Stimulated activated naive CD4-positive, alpha-beta T cell (primary cell): ENCODE measurements at places on chromosomes 12 and 14.

DNA sequence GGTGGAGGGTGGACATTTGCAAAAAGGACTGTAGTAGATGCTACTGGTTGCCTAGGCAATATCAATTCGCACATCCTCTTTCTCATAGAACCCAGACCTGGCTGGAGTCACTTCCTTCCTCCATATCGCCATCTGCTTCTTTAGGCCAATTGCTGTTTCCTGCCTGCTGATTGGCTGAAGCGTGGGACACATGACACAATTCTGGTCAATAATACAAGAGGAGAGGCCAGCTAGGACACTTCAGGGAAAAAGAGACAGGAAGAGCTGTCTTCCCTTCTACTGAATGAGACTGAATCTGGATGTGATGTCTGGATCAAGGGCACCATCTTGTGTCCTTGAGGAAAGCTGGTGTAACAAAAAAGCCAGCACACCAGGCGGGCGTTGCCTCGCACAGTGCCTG, 53.8 kb downstream of the TRPV4 start:
- no peak for DNase-seq

DNA sequence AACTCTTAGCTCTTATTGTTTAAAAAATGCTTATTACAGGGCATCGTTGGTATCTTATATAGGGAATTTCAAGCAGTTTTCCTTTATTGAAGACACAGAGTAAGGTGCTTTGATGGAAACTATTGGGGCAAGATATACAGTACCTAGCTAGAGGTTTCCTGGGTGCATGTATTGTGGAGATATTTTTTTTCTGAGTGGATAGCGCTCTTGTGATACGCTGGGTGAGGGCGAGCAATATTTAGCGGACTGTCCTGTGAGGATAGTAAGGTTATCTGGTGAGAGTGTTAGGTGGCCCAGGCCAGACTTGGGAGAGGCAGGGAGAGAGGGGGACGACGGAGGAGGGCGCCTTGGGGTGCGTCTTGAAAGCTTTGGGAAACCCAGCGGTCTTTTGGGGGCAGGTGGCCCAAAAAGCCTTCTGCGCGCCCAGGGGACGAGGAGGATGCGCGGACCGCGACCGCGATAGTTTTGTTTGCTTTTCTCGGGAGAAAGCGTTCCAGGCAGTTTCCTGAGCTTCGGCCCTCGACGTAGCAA, 596 bp upstream of the BICD1 start:
- peak; percentile 2 for DNase-seq

DNA sequence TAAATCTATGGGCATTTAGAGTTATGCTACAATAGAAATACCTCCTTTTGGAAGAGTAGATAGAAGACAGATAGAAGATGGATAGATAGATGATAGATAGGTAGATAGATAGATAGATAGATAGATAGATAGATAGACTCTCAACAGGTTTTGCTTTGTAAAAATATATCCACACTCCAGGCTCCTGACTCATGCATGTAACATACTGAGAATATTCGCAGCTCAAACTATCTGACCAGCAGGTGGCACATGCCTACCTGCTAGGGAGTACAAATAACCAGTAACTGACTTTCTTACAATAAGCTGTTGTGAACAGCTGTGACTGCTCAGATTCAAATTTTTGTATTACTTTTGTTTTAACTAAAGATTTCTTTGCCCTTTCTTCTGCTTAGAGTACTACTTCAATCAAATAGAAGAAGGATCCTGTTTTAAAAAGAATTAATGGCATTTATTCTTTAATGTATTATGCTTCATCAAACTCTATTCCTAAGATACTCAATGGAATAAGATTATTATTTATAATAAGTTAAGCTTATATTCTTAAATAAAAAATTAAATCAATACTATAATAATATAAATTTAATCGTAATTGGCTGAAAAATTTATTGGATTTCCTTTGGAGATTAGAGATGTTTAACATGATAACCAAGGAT, 15.8 kb upstream of the CPNE8 start:
- DNase-seq, result no peak

DNA sequence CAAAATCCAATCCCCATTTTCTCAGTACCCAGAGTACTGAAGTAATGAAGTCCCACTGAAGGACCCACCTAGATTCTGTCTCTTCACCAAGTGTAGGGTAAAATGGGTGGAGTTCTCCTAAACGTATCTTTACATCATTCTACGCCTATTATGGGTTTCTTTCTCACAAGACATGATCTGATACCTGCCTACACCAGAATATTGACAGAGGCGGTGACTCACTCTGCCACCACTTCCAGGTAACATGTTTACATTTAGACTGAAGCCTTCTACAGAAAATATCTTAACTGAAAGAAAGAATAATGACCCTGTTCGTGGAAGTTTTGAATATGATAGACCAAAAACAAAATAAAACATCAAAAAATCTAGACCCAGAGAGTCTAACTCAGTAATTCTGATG, 89.8 kb downstream of the BTG1 start:
- peak; percentile 36 for DNase-seq

DNA sequence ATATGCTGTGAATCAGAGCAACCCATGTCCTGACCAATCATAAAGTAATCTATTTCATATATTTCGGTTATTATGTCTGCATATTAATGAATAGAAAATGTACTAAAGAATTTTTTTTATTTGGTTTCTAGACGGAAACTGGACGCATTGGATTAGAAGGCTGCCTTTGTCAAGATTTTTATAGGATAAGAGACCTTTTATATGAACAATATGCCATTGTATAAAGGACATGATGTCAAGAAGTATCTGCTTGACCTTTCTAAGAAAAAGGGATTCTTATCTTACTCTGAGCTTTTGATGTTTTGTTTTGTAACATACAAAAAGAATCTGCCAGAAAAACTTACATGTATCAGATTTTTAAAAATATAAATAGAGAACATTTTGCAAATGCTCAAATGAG, 39.8 kb downstream of the CPSF2 start:
- DNase-seq, result no peak

GRCh38 chr14:20508367-20508766, 3.0 kb downstream of the RNASE10 start:
- DNase-seq, result no peak

DNA sequence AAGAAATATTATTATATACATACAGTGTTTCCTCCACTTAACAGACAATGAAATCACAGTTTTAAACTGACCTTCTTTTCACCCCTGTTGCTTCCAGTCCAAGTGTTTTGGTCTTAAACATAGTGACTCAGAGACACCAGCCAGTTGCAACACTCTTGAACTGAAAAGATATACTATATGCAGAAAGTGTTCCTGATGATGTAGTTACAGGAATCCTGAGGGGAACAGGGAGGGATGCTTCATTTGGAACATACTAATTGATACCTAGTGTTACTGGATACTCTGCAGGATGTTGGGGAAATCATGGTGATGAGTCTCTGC, 420.8 kb downstream of the CCDC91 start:
- DNase-seq, result no peak

GRCh38 chr12:630656-631632, 32.3 kb downstream of the NINJ2 start:
- peak; percentile 51 for DNase-seq

DNA sequence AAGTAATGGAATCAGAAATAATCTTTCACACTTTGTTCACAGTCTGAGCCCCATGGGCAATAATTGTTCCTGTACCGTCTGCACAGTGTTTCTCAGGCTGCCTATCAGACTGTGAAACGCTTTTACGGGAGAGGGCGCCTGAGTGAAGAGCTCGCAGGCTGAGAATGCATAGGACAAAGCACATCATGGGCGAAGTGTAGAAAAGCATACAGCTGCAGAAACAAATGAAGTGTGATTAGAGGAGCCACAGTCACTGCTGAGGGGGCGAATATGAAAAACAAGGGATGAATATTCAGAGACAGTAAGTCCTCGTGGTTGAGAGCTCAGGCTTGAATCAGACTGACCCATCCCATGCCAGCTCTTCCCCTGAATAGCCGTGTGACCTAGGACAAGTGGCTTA, 438.4 kb upstream of the DCN start:
- no peak for DNase-seq

- no peak for DNase-seq
Observed at GRCh38 chr12:94704452-94705306, 54.3 kb upstream of the TMCC3 start.

DNA sequence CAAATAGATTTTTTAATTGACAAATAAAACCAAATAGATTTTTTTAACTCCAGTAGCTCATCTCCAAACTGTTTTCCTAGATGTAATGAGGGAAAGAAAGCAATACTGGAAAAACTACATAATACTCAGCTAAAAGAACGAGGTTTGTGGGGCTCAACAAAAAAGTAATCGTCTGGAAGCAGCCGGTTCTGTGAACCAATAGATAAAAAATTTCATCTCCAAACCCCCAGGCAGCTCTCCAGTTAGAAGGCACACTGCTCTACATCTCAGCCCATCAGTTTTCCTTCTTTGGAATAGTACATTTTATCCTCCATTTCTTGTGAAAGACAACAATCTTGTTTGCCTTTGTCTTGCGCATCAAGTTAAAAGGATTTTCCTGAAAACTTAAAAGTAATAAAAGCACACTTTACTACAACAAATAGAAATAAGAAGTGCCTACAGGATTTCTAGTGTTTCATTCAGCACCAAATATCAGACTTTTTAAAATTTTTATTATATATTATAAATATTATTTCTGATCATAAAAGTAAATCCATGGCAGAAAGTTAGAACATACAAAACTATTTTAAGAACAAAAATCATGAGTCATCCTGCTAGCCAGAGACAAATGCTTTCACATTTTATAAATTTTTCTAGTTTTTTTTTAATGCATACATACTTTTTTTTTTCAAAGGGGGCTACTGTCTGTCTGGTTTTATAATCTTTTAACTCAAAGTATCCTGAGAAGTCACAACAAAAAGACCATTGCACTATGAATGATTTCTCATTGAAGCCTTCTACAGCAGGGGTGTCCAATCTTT, 67.7 kb downstream of the EPS8 start:
- DNase-seq, result no peak

- DNase-seq, result no peak
Observed at GRCh38 chr14:22233377-22233776, 355.6 kb downstream of the DAD1 start.
